Endothelial cell of umbilical vein (primary cell): ENCODE measurements at places on chromosomes 3 and 15. TPM values are rescaled to one million over a fixed set of nuclear protein-coding genes. Genes with fewer than 3 reads are reported as not detected.

GRCh38 chr3:105559856-105560255 lies 193.1 kb downstream of the ALCAM start:
- DNase-seq: no peak

DNA sequence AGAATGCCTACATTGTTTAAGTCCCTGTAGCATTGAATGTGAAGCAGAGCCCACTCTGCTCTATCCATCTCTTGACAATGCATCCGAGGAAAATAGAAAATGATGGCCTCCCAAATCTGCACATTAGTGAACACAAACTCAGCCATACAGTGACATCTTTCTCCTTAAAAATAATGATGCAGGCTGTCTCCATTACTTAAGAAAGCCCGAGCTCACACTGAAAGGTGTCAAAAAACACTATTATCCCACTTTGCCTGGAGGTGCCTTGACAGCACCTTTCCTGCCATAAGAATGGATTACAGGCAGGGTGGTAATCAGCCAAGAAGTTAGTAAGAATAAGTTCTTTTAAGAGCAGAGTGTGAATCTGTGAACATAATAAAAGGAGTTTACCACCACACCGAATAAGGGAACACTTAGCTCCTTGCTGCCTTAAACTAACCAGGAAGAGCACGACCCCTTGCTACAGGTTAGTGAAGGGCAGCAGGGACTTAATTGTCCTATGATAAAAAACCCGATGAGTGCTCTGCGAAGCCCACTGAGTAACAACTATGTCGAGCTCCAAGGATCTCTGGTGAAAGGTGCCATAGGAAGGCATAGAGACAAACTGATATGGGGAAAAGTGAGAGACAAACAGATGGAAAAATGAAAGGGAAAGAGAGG lies 123.2 kb upstream of the TUSC7 start:
- DNase-seq: no peak

DNA sequence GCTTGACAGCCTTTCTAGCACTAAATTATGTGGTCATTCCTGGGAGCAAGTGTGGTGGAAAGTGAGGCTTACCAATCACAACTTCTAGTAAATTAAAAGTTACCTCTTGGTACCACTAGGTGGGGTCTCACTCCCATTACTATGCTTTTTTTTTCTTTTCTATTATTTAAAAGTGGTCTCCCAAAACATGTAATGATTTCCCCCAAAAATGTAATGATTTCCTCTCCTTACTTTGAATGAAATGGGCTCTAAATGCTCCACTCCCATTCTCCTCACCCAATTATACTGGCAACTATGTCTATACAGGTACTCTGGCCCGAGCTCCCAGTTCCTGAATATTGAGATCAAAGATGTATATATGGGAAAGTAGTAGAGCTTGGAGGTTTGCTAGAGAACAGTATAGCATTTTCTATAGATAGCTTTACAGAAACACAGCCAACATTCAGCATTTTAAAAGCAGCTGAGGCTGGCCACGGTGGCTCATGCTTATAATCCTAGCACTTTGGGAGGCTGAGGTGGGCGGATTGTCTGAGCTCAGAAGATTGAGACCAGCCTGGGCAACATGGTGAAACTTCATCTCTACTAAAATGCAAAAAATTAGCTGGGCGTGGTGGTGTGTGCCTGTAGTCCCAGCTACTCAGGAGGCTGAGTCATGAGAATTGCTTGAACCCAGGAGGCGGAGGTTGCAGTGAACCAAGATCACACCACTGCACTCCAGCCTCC lies 70.9 kb downstream of the DCUN1D1 start:
- DNase-seq: peak; percentile 39

DNA sequence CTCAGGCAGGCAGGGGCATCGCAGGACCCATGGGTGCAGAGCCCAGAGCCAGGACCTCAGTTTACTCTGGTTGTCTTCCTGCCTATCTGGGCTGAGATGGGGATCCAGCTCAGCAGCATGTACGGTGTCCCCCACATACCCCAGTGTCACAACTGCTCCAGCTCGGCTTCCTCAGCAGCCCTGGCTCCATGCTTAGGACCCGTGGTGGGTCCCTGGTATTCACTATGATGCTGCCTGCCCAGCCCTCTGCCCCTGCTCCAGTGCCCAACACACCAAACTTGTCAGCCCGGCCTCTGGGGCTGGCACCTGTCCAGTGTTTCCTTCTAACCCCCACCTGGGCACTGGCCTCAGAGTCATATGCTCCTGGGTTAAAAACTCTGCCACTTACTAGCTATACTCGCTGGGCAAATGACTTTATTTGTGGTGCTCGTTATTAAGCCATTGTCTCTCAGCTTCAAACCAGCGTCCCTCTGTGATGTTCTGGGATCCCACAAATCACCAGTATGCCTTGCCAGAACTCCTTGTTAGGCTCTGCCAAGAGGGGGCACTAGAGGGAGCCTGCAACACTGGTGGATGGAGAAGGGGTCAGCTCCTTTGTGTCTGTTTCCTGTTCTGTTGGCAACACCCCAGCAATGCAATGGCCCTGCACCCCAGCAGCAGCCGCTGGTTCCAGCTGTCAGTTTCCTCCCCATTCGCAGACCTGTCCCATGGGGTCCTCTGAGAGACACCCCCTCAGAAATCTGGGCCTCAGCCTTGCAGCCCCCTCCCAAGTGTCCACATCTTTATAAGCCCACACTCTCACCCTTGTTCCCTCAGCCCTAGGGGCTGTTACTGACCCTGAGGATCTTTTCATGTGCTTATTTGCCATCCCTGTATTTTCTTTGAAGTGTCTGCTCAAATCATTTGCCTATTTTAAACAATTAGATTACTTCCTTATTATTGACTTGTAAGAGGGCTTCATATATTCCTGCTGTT lies 24.1 kb upstream of the MRPS22 start:
- DNase-seq: peak; percentile 5

TRH gene
- not detected in 2 replicates for total RNA-seq
